ENCODE measurements at places on chromosomes 5 and 9. TPM values are rescaled to one million over a fixed set of nuclear protein-coding genes. Genes with fewer than 3 reads are reported as not detected.
A peak's percentile ranks its signal among the peaks of the same experiment; 100 is the strongest.

DNA sequence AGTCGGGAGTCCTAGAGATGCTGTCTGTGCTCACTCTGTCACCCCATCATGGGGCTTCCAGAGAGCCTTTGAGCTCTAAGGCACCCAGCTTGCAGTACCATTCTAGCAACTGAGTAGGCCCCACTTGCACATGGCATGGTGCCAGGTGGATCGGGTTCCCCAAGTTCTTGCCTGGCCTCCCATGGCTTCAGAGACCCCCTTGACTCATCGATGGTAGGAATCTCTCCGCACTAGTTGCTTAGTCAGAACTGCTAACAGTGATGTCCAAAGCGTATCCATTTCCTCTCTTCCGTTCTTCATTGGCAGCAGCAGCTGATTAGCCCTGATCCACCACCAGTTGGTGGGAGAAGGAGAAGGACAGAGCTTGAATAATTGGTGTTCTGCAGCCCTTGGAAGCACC, 70.3 kb upstream of the RARS1 start:
- DNase-seq = no peak

DNA sequence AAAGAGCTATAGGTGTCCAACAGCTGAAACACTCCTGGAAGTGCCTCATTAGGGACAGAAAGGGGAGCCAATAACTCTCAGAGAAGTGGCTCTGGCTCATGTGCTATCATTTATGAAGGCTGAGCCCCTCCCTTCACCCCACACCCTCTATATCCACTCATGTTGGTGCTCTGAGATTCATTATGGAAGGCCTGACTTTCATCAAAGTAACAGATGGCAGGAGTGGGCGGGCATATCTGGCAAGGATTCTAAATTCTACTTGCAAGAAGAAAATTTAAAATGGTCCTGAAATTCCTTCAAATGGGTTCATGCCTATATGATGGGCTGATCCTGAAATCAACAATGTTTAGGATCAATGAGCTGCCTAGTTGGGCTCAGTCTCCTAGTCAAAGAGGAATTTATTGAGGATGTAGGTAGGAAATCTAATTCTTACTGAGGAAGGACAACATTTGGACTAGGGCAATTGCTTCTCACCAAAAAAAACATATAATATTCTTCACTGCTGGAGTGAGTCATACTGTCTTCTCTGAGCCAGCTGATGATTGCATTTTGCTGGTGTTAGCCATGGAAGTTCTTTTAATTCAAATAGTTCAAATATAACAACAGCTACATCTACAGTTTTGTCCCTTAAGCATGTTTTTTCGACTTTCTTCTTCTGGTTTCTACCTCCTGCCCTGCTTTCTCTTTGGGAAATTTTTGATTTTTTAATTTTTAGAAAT, 23.5 kb downstream of the NMRK1 start:
- peak; percentile 72 for DNase-seq

DNA sequence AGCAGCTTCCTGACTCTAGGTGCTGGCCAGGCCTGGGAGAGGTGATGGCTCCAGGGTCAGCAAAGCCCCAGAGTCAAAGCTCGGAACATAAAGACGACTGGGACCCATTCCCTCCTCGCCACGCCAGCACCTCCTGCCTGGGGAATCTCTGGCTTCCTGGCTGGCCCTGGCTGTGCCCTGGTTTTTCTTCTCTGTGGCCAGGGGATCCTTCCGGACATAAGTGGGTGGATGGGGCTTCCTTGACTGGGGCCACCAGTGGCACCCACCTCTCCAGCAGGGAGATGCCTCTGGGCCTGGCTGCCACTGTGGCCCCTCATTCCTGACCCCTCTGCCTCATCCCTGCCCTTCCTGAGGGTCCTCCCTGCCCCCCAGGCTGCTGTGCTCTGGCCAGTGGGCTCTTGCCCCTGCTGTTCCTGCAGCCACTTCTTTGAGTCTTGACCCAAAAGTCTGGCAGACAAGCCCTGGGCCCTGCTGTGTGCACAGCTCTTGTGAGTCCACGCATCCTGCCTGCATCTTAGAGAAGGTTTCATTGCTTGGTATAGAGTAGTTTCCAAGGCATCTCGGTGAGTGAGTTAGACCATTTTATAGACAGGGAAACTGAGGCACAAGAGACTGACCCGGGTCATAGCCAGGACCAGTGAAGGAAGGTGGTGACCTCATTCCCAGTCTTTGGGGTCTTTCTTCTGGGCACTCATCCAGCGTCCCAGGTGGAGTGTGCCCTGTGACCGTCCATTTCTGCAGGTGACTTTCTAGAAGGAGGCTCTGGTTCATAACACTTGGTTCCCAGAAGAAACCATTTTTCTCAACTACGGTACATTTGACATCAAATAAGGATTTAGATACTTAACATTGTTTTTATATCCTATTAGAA, 17.3 kb upstream of the LPCAT1 start:
- DNase-seq = no peak

The NUTM2F gene
- polyA plus RNA-seq = not detected

- DNase-seq = peak; percentile 59
Measured at GRCh38 chr5:141528291-141528984, 39.6 kb downstream of the PCDHGC5 start.

The PCDHB3 gene
- polyA plus RNA-seq = 0.10 TPM

GRCh38 chr9:107633406-107633805, 143.8 kb upstream of the KLF4 start:
- DNase-seq = no peak

GRCh38 chr9:16637218-16637617, 233.3 kb downstream of the BNC2 start:
- DNase-seq = peak; percentile 74

DNA sequence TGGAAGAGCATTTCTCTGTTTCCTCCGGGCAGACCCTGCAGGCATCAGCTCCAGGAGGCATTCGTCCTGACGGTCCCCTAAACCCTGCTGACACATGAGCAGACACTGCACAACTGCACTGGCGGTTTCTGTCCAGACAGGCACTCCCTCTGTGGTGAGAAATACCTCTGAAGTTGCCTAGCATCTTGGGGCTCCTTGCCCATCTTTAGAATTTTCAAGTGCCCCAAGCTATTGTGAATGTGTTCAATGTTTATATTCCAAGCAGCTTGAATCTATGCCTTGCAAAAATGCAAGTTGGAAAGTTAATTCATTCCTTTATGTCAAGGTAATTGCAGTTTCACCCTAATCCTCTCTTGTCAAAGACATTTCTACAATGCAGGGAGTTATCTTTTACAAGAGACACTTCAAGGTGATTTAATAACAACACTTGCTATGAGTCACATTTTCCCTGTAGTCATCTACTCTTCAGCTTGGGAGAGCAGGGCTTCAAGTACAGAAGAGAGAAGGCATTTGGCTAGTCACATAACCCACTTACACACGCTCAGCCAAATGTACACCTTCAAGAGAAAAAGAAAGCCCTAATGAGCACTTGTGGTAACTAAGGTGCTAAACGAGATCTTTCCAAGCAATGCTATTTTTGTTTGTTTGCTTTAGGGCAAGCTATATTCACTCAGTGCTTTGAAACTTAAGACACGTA, 302.5 kb downstream of the MLLT3 start:
- peak; percentile 88 for DNase-seq

The SLC6A3 gene
- not detected for polyA plus RNA-seq

The BAAT gene
- polyA plus RNA-seq = not detected

The SLC2A8 gene
- 13.2 TPM for polyA plus RNA-seq

The FOXI1 gene
- polyA plus RNA-seq = not detected

- DNase-seq = no peak
Measured at GRCh38 chr5:89275066-89275855, 392.3 kb upstream of the MEF2C start.

- DNase-seq = no peak
Measured at GRCh38 chr9:134723037-134723436, 81.4 kb downstream of the COL5A1 start.

DNA sequence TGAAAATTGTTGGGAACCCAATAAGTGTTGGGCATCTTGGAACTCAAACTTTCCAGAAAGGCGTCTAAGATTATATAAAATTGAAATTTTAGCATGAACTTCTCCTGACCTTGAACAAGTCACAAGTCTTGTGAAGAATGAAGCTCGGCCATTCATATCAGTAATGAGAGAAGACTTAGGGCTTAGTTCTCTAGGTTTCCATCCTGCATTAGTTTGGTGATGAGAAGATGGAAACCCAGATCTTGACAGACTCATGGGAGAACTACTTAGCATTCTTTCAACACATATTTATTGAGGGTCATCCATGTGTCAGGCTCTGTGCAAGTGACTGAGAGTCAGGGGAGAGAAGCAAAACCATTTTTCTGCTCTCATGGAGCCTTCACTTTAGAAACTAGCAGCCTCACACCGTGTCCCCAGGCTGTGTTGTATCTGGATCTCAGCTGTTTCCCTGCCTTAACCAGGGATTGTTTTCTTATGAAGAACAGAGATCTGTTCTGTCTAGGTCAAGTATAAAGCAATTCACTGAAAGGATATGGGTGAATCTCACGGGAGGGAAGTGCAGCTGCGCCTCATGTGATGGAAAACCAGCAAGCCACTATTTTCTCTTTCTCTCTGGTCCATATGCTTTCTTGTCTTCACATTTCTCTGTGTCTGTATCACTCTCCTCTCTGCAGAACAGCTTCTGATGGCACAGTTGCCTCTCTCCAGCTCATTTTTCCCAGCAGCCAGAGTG, 3.4 kb downstream of the GARNL3 start:
- DNase-seq = no peak

The STXBP1 gene
- 21.7 TPM for polyA plus RNA-seq

DNA sequence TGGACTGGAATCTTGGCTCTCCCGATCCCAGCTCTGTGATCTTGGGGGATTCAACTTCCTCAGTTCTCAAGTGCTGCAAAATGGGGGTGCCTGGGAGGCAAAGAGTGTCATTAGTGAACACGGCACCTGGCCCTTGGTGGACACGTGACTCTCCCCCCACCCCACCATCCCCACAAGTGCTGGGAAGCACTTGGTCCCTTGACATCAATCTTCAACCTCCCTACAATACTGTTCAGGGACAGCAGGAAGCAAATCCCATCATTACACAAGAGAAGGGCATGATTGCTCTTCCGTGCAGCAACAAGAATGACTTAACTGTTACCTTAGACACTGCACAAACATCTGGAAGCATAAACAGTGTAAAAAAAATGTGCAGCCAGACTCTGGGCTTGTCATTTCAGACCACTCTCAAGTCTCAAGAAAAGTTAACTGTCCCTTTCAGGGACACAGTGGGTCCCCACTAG, 61.4 kb downstream of the PSMB7 start:
- DNase-seq = peak; percentile 79

DNA sequence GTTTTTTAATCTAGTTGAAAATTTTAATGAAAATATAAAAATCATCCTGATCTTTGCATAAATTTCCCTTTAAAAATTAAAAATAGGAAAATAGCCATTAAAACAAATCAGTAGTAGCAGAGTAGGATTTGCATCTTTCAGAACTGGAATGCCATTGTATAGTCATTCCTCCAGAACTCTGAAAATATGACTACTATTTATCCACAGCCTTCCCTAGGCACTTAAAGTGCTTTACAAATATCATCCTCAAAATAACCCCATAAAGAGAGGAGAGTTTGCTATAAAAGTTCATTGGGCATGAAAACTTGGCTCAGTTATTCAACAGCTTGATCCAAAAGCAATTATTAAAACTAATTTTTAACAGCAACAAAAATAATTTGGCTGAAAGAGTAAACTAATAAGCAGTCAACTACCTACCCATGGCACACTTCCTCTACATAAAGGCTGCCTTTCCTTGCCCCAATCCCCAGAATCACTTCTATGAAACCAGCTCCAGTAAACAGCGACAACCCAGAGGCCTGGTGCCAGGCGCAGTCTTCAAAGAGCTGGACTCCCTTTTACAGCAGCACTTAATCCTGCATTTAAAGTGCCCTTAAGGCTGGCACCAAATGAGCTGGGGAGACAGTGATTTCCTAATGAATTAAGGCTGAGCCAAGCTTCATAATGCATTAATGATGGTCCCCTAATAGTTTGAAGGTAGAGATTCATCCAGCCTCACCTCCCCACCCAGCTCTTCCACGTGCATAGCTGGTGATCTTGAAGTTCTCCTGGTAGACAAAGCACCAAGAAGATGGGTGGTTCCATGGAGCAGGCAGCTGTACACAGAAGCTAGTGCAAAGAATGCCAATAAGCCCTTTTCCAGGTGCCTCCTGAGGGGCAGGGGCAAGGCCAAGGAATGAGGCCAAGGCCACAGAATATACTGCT, 36.1 kb downstream of the LHFPL2 start:
- DNase-seq = no peak

DNA sequence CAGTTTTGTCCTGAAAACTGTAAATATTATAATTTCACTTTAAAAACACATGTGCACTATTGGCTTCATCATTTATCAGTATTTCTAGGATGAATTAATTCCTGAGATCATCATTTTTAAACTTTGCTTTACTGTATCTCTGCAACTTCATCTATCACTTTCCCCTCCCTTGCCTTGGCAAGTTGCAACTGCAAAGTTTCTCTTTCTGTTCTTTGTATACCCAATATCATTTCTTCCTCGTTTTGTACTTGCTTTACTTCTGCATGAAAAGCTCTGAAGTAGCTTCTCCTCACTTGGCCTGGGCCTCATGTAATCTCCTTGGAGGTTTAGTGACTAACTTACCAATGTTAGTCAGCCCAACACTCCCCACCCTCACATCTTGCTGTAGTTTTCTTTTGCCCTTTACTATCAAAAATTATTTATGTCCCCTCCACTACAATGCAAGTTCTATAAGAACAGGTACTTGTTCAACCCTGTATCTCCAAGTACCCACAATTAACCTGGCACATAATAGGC, 12.8 kb downstream of the C5orf63 start:
- peak; percentile 26 for DNase-seq

The DOCK8 gene
- not detected for polyA plus RNA-seq

The FAT2 gene
- 0.06 TPM for polyA plus RNA-seq

DNA sequence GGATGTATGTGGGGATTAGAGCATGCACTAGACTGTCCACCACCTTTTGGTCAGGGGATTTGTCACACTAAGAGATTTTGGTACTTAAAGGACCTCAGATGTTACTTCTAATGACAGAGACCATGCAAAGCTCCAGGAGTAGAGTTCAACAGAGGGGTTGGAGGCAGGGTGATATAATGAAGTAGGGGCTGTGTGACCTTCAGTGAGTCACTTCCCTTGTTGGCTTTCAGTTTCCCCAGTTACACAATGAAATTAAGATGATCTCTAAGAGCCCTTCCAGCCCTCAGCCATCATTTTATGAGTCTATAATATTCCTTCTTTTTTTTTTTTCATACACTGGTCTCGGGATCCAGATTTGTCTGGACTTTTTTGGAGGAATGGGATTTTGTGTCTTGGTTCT, 26.8 kb downstream of the GLRA1 start:
- DNase-seq = no peak

DNA sequence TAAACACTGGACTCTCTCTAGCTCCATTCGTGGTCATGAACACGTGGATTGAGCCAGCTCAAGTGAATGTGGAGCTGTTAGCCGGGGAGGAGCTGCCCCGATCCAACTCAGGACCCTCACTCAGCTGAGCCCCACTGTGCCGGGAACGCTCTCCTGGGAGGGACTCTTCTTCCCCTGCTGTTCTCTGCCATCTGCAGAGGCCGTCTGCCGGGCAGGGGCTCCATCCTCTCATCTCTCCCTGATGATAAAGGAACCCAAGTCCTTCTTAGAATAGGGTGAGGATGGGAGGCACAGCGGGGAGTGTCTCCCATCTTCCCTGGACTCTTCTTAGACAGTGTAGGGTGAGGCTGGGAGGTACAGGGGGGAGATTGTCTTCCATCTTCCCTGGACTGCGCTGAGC, 120.5 kb upstream of the IRX4 start:
- DNase-seq = no peak

The ERAP2 gene
- polyA plus RNA-seq = 10.6 TPM

GRCh38 chr9:1458503-1458902, 408.3 kb downstream of the DMRT2 start:
- peak; percentile 2 for DNase-seq

The PCDHB4 gene
- polyA plus RNA-seq = 0.06 TPM

- DNase-seq = no peak
Measured at GRCh38 chr9:71703172-71703872, 65.0 kb downstream of the CEMIP2 start.

The CARD6 gene
- polyA plus RNA-seq = 1.5 TPM
